ENCODE measurements at places on chromosomes 11 and 22. TPM values are rescaled to one million over a fixed set of nuclear protein-coding genes. Genes with fewer than 3 reads are reported as not detected.

- no peaks in the 10 kb centered on the region for H3K36me3 ChIP-seq
- no peak overlapping the region for H3K27ac ChIP-seq
- no peaks in the 10 kb centered on the region for H3K27me3 ChIP-seq
- peaks cover 43% of the 10 kb centered on the region for H3K4me1 ChIP-seq
- no peak overlapping the region for H3K4me3 ChIP-seq
These were observed 69.1 kb downstream of the CTTN start for GRCh38 chr11:70467201-70468085.

DNA sequence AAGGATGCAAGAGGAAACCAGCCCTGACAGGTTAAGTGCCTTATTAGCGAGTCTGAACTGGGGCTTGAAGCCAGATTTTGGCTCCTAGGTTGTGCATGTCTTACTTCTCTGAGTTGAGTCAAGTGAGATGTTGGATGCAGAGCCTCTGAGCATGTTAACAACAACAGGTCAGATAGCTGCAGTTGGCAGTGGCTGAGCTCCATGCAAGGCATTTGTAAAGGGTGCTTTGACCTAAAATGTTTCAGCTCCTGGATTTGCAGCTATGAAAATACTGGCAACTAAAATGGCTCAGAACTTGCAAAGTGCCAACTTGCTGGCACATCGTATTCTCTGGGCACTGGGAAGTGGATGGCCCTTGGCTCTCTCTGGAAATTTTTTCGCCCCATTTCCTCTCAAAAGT is 16.4 kb upstream of the CSRP3 start:
- no peaks in the 10 kb centered on the region for H3K27me3 ChIP-seq
- no peak overlapping the region for H3K27ac ChIP-seq
- DNase-seq: no peak
- H3K36me3 ChIP-seq: no peaks in the 10 kb centered on the region
- H3K4me1 ChIP-seq: no peaks in the 10 kb centered on the region

- no peaks in the 10 kb centered on the region for H3K4me1 ChIP-seq
- H3K36me3 ChIP-seq: no peaks in the 10 kb centered on the region
- no peak overlapping the region for H3K27ac ChIP-seq
- no peaks in the 10 kb centered on the region for H3K27me3 ChIP-seq
- no peak for DNase-seq
- H3K4me3 ChIP-seq: no peak overlapping the region
These were observed 16.9 kb downstream of the CCDC15 start for GRCh38 chr11:124970925-124971324.

- no peaks in the 10 kb centered on the region for H3K27me3 ChIP-seq
- DNase-seq: no peak
- H3K4me3 ChIP-seq: no peak overlapping the region
- H3K36me3 ChIP-seq: peaks cover 3% of the 10 kb centered on the region
- no peak overlapping the region for H3K27ac ChIP-seq
These were observed 61.5 kb upstream of the HMGXB4 start for GRCh38 chr22:35195821-35196220.

DNA sequence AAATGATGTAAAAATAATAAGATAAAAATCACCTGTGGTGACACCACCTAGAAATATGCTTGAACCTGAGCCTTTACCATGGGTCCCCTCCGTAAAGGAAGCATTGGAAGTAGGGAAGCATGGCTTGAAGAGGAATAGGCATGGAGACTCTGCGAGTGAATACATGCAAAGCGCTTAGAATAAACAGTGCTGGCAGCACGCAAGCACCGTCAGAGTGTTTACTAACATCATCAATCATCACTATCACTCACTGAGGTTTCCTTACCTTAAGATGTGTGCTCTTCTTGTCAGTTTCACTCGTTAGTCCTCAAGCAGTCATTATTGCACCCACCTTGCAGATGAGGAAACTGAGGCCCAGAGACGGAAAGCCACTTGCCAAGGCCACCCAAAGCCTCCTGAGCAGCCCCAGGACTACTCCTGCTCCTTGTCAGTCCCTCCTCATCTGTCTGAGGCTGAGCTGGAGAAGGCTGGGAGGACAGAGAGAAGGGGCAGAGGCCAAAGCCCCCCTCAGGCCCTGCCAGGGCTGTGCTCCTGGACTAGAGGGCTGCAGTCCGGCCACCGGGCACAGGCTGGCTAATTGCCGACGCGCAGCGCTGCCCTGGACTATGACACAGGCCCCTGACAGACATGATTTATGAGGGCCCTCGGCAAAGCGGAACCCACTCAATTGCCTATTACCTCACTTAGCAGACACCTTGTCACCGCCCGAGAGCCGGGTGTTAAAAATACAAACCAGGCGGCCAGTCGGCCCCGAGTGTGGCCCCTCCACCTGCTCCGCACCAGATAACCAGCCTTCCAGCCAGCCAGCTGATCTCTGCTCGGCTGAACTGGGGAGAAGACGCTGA is 168.9 kb downstream of the MN1 start:
- no peak overlapping the region for H3K27ac ChIP-seq
- no peaks in the 10 kb centered on the region for H3K4me1 ChIP-seq
- DNase-seq: no peak
- H3K36me3 ChIP-seq: no peaks in the 10 kb centered on the region

Gene ASPHD2
- 10.6 TPM for total RNA-seq

Gene SMTNL1
- not detected for total RNA-seq

Gene OR2D2
- total RNA-seq: not detected

Gene APOA4
- total RNA-seq: not detected
